ENCODE measurements at places on chromosomes 11 and 22.
A peak's percentile ranks its signal among the peaks of the same experiment; 100 is the strongest.

GRCh38 chr22:45994491-45995404 lies 17.8 kb upstream of the WNT7B start:
- peak; percentile 77 for DNase-seq

DNA sequence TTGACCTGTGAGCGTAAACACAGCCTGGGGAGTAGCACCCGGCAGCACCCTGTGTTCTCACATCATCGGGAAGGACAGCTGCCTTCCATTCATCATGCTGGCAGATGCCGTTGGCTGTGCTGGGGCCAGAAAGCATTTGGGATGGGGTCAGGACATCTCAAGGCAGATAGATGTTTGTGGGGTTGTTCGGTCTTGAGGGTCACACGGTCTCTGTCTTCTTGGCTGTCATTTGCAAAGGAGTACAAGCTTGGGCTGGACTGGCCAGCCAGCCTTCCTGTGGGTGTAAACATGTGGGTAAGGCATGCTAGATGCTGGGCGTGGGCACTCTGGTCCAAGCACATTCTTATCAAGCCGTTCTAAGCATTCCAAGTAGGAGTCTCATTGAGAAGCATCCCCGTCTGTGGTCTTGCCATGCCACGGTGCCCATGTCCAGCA lies 81.4 kb downstream of the TBC1D22A start:
- DNase-seq, result no peak

DNA sequence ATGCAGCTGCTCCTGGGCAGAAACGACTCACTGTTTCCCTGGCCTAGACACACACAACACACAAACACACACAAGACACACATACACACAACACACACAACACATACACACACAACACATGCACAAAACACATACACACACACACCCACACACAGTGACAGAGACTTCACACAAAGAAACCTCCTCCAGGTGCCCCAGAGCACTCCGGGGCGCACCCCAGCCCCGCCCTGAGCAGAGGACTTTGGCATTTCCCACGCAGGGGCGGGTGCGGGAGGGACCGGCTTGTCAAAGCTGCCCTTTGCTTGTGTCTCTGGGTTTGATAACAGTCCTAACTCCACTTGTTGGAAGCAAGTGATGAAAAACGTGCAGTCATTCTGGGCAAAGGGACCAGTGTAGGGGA lies 6.5 kb downstream of the APOBEC3A start:
- no peak for DNase-seq

DNA sequence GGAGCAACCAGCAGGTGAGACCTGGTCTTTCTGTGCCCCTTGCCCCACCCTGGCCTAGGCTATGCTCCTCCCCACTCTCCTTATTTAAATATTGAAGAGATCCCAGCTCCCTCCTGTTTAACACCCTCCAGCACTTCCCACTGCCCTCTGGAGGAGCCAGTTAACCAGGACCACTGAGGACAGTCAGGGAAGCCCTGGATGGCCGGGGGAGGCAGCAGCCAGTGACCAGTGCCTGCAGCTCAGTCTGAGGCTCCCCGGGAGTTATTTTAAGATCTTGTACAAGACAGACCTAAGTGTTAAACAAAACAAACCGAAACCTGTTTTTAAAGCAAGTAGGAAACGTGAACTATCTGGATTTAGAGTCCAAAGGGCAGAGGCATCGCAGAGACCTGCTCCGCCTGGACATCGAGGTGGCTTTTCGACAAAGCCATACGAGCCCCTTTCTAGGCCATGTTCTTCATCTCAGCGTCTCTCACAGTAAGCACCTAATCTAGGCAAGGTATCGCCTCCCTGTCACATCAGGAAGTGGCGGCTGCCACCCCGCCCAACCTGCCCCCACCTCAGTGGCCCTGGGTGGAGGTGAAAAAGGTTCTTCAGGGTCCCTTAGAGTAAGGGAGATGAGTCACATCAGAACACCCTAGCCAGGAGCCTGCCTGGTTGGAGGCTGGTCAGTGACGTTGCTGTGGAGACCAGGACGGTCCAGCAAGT lies 35.2 kb downstream of the TRMU start:
- peak; percentile 73 for DNase-seq

- no peak for DNase-seq
Observed at GRCh38 chr11:12901272-12901671, 107.8 kb upstream of the RASSF10 start.

- no peak for DNase-seq
Observed at GRCh38 chr22:46362203-46362933, 26.9 kb downstream of the TRMU start.

- DNase-seq, result no peak
Observed at GRCh38 chr22:20159076-20159475, 8.2 kb upstream of the CCDC188 start.

- peak; percentile 16 for DNase-seq
Observed at GRCh38 chr11:33970984-33971466, 79.1 kb upstream of the LMO2 start.

DNA sequence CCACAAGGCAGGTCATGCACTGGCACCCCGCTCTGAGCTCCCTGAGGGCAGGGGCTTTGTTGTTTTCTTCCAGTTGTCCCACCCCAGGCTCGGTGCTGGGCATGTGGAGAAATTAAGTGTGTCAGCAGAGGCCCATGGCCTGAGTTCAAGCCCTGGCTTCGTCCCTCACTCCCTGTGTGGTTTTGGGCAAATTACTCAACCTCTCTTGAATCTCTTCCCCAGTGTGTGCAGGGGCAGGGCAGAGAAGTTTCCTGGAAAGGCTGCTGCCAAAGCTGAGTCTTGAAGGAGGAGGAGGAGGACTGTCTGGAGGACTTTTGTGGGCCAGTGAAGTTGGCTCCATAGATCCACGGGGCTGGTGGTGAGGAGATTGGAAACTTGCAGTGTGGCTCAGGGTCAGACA lies 138.1 kb upstream of the E2F8 start:
- no peak for DNase-seq

DNA sequence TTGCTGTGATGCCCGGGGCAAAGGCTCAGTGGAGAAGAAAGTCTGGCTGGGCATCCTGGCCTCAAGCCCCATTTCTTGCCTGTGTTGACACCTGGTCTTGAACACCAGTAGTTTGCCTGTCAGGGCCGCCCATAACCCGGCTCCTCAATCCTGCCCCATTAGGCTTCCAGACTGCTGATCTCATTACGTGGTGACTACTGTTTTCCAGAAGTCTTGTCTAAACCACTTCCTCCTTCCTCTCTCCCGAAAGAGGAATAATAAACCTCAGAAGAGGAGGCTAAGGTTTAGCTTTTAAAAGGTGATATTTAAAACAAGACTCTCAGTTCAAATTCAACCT lies 97.7 kb downstream of the CD44 start:
- DNase-seq, result no peak

- DNase-seq, result peak; percentile 64
Observed at GRCh38 chr11:66336234-66337102, at the start of gene RIN1. Gene RIN1, minus strand, starts transcription at chr11:66336434. Its CDS starts 32 bp downstream, at chr11:66336402.

GRCh38 chr22:23533328-23533762 lies 46.7 kb downstream of the IGLL1 start:
- no peak for DNase-seq

DNA sequence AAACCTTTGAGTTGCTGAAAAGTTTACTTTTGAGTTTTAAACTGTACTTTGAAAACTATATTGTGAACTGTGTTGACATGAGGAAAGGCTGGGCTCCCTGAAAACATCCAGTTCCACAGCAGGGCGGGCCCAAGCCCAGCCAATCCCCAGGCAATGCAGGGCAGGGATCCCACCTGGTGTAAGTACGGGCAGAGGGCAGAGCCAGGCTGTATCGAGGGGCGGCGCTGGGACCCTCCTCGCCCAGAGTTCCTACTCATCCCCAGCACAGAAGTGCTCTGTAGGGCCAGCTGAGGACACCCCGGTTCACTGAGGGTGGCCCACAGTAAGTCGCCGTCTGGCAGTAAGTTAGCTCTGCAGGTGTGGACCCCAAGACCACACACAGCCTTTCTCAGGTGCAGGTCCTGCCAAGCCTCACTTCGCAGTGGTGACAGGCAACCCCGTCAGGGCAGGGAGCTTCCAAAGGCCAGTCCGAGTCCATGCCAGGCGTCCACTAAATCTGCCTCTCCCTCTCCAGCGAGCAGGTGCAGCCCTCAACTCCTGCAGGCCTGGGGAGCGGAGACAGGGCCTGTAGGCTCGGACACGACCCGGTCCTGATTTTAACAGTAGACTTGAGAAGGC lies 6.3 kb downstream of the RASSF7 start:
- DNase-seq, result no peak

DNA sequence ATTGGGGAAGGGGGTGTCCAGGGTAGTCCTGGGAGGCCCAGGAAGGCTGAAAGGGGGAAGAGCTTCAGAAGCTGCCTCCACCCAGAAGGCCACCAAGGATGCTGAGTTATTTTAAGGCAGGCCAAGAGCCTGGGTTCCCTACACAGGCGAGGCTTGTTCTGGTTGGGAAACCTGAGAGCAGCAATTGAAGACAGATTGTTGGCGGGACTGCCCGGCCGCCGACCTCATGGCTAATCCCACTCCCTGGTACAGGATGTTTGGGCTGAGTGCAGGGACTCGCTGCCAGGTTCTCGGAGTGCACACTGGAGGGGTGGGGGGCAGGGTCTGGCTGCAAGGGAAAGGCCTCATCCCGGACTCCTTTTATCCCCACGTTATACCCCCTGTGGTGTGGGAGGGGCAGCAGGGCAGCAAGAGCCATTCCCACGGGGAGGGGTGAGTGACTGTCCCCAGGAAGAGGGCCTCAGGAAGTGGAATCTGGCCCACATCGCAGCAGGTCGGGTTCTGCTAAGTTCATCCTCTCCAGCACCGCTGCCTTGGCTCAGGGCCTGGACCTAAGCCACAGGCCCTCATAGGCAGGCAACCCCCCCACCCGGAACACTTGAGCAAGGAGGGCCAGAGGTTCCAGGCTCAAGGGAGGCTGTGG lies 43.6 kb upstream of the PRR5 start:
- DNase-seq, result no peak

GRCh38 chr11:78860720-78861422 lies 286.2 kb upstream of the NARS2 start:
- no peak for DNase-seq

DNA sequence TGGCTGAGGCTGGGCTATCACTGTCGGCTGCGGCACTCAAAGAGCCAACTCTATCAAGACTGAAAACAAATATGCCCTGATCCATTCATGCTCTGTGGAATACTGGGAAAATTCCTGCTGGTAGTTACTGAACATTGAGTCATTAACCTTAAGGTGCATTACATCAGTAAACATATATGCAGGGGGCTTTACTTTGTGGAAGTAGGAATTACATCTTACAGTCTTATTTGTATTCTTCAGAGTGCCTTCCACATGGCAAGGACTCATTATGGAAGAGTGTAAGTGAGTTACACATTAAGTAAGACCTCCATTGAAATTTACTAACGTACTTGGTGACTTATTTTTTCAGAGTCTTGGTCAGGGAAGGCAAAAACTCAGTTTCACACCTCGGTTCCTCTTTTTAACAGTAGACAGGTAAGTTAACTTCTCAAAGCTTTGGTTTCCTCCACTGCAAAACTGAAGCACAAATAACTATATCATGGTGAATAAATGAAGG lies 4.5 kb downstream of the OR5B21 start:
- DNase-seq, result no peak

DNA sequence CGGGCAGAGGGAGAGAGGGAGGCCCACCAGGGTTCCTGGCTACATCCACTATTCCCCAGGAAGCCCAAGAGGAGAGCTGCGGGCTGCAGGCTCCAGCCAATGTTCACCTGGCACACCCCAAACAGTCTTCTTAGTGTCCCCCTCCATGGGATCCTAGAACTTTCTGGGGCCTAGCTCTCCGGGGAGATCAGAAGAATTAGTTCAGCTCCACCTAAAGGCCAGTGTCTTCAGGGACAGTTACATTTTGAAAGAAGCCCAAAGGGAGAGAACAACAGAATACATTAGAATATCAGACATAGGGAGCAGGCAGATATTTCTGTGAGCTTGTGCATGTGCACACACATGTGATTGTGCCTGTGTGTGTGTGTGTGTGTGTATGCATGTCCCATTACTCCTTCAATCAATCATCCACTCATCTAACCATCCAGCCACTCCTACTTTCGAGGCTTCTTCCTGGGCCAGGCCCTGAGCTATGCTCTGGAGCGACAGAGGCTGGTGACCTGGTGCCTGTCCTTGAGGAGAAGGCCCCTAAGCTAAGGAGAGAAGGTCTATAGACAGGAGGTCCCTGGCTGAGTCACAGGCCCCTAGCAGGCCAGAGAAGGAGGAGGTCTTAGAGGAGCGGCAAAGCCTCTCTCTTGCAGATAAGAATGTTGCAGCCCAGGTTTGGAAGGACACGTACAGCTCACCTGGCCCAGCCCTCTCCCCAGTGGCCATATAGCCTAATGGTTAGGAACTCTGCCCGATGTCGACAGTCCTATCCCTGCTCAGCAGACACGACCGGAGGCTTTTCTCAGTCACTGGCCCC lies 165.5 kb downstream of the DSCAML1 start:
- DNase-seq, result no peak

DNA sequence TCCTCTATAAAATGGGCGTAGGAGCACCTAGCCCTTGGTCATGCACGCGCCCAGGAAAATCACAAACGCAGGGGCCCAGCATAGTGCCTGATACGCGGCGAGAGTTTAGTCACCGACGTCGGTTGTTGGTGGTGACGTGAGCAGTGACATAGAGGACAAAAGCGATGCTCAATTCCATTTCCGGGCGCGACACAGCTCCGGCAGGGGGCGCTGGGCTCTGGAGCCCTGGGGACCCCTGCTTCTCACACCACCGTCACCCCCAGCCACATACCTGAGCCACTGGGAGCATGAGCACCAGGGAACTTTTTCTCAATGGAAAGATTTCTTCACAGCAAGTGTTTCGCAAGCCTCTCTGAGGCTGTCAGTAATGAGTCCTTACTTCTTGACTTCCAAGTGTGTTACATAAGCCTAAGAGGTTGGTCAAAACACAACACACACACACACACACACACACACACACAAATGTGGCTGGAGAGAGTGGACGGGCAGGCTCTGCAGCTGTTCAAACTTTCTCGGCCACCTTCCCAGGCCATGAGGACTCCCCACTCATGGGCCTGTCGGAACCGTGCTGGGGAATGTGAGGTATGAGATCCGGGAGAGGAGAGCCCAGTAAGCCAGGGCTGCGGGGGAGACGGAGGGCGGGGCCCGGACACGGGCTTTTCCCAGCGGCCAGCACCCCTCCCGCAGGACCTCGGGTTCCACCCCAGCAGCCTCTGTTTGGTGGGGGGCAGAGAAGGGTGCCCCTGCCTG lies 36.9 kb upstream of the LINC01488 start:
- no peak for DNase-seq

DNA sequence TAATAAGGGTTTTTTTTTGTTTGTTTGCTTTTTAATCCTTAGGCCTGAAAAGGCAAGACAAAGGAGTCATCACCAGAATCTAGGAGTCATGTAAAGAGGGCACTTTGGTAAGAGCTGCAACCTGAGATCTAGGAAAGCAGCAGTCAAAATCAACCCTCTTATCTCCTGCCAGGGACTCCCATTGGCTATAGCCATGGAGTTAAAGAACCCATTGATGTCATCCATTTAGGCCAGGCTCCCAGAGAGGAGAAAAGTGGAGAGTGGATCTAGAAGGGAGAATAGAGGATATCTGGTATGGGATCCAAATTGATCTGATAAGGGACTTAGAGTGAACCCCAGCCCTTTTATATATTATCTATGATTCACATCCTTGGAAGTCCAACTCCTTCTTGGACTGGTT lies 35.9 kb downstream of the ZNF215 start:
- no peak for DNase-seq

- DNase-seq, result no peak
Observed at GRCh38 chr11:49424136-49424535, 215.7 kb upstream of the FOLH1 start.

All from CD4-positive, alpha-beta T cell treated with Interleukin-17A for 1 hour (primary cell).